Heart left ventricle (tissue), 16 donors: ENCODE measurements at places on chromosomes 13 and 19.

DNA sequence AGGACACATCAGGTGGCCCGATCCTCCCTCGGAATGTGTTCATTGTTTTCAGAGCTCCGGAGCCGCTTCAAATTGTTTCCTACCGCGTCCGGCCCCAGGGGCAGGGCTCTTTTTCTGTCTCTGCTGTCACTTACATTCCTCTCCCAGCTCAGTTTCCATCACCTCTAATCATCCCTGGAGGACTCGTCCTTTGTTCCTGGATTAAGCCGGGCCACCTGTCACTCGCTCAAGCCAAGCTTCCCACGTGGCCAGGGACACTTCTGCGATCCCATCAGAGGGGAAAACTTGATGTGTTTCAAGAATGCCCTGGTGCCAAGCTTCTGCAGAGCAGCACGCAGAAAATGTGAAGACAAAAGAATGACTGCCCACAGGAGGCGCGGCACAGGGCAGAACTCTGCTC is 13.5 kb downstream of the IL17D start:
- H3K4me3 ChIP-seq: no peak overlapping the region
- H3K4me1 ChIP-seq: peaks cover 13% of the 10 kb centered on the region
- no peaks in the 10 kb centered on the region for H3K36me3 ChIP-seq
- DNase-seq: no peak
- H3K27ac ChIP-seq: no peak overlapping the region
- no peaks in the 10 kb centered on the region for H3K27me3 ChIP-seq

DNA sequence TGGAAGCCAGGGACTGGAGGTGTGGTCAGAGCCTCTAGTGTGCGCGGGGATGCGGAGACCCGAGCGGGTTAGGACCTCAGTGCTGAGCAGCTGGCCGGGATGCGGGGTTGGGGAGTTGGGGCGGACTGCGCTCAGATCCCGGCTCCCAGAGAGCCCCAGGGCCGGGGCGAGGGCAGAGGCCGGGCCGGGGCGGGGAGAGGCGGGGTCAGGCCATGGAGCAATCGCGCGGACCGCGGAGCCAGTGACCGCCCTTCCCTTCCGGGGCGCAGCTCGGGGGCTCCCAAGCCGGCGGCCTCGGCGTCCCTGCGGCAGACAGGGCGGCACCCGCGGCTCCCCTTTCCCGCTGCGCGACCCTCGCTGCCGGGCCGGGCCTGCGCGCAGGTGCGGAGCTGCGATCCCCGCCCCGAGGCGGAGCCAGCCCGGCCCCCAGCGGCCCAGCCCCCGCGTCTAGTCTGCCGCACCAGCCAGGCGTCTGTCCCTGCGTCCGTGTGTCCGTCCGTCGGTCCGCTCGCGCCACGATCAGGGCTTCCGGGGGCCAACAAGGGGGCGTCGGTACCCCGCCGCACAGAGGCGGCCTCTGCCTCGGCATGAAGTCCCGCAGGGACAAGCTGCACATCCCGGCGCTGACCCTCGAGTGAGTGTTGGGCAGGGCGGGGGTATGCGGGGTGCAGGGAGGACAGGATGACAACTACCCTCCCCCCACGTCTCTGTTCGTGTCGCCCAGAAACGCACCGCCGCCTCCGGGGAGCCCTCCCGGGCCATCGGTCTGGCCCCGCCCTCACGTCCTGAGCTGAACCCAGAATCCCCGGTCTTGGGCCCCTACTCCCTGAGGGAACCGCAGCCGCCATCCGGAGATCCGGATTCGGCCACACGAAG is 12.4 kb downstream of the MAST3 start:
- peak overlapping the region; percentile 54 for H3K27ac ChIP-seq
- no peaks in the 10 kb centered on the region for H3K36me3 ChIP-seq
- DNase-seq: peak; percentile 50
- H3K4me3 ChIP-seq: peak overlapping the region; percentile 79
- peaks cover 9% of the 10 kb centered on the region for H3K4me1 ChIP-seq
- no peaks in the 10 kb centered on the region for H3K27me3 ChIP-seq

DNA sequence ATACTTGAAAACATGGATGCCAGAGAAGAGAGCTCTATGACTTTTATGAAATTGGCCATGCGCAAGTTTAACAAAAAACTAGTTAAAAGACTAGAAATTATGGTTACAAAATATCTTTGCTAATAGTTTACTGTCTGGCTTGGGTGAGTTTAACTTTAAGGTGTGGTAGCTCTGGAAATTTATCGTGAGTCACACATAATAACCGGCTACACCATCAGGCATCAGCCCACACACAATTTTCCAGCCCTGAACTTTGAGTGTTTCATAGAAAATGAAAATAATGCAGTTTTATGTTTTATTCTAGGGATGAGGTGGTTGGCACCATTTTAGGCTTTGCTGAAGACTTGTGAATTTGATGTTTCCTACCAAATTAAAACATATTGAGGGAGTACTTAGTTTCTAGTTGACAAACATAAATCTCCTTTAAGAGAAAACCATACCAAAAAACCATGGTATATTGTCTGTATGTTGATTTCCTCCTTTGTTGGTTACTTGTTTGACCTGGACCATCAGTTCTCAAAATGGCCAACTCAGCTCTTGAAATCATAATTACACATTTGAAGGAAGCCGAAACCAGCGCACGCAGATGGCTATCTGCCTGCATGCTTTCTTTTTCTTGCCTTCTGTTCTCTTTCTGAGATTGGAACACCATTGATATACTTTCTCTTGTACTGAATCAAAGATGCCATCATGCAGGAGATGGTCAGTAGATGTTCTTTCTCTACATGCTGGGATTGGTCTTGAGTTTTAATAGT is 125.1 kb downstream of the AKAP11 start:
- H3K27ac ChIP-seq: no peak overlapping the region
- no peak overlapping the region for H3K4me3 ChIP-seq
- H3K4me1 ChIP-seq: no peaks in the 10 kb centered on the region
- DNase-seq: no peak
- H3K27me3 ChIP-seq: no peaks in the 10 kb centered on the region
- H3K36me3 ChIP-seq: no peaks in the 10 kb centered on the region

GRCh38 chr13:79477968-79478367 is 3.0 kb upstream of the NDFIP2 start:
- H3K36me3 ChIP-seq: no peaks in the 10 kb centered on the region
- peak; percentile 54 for DNase-seq
- H3K27me3 ChIP-seq: no peaks in the 10 kb centered on the region
